ENCODE measurements at places on chromosomes 5 and 9. TPM values are rescaled to one million over a fixed set of nuclear protein-coding genes. Genes with fewer than 3 reads are reported as not detected.

The IL5 gene
- total RNA-seq: not detected

DNA sequence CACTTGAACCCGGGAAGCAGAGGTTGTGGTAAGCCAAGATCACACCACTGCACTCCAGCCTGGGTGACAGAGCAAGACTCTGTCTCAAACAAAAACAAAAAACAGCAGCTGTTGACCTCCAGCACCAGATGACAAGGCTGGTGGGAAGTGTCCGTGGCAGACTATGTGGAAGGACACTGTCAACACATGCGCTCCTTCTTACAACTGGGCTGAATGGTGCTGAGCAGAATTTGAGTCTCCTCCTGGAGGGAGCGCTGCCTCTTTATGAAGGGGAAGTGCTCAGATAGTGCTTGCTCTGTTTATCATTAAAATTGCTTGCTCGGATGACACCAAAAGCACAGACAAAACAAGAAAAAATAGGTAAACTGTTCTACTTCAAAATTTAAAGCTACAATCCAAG, 9.2 kb upstream of the CFAP157 start:
- DNase-seq: no peak

DNA sequence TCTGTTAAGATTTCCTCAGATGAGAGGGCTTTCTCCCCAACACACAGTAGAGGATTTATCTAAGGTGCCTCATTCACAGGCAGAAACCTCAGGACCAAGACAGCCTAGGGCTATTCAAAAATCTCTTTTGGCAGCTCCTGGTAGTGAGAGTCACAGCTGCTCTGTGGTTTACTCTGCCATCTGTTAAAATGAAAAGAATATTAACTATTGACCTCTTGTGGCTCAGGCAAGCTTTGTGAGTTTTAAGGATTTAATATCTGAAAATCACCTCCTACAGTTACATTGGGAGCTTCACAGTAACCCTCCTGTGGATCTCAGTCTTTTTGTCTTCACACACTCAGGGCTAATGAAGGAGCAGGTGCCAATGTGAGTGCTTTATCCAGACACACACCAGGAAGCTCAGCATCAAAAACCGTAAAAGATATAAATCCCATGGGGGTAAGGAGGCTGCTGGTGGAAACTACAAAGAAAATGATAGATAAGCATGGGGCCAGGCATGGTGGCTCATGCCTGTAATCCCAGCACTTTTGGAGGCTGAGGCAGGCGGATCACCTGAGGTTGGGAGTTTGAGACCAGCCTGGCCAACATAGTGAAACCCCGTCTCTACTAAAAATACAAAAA, 29.7 kb downstream of the PPP1R2B start:
- no peak for DNase-seq

DNA sequence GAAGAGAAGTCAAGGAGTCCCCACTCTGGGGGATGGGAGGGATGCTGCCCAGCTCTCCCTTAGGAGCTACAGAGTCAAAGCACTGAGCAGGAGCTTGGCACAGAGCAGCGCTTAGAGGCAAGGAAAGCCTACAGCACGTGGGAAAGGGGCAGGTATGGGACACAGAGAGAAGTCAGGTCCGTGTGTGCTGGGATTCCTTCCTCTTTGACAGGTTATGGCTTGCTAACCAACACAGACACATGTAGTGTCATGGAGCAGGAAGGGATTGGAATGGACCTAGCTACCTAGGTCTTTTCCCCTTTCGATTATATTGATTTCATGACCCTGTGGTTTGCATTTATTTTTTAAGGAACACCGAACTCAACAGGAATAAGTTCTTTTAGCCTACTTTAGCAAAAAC, 208.5 kb upstream of the TUT7 start:
- DNase-seq: no peak

The RXRA gene
- 23.3 TPM for total RNA-seq

DNA sequence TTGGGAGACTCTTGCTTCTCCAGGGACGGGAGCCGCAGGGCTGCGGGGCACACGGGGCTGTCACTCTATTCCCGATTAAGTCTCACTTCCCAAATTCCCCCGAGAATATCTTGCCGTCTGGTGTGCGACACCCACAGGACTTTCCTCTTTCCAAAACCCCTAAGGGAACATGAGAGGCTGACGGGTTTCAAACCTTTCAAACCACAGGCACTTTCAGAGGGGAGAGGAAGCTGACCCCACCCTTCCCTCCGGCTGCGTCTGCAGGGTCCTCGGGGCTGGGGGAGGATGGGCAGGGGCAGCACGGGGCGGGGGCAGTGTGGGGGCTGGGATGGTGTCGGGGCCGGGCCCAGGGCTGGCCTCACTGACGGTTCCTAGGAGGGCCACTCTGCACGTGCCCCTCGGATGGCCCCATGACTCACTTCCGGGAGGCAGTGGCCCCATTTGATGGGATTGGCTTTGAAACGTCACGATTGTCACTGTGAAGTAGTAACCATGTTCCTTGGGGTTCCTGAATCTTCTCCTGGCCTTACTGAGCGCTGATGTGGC, 38.2 kb downstream of the SLC9A3 start:
- DNase-seq: no peak

The IFNK gene
- total RNA-seq: not detected

Data from dermis blood vessel endothelial cell (primary cell).